ENCODE measurements at places on chromosomes 4 and X.

DNA sequence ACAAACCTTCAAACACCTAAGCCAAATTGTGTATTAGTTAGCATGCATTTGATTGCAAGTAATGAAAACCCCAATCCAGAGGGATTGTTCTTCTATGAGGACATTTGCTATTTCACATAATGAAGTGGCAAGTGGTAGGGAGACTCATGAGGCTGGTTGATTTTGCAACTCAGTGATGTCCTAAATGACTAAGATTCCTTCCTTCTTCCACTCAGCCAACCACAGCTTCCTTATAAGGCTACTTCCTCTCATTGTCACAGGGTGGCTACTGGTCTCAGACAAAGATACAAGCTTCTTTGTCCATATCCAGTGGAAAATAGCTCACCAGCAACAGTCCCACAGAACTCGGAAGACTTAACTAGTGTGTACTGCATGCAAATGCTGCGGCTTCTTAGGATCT lies 5.3 kb upstream of the OTC start:
- no peak for DNase-seq

DNA sequence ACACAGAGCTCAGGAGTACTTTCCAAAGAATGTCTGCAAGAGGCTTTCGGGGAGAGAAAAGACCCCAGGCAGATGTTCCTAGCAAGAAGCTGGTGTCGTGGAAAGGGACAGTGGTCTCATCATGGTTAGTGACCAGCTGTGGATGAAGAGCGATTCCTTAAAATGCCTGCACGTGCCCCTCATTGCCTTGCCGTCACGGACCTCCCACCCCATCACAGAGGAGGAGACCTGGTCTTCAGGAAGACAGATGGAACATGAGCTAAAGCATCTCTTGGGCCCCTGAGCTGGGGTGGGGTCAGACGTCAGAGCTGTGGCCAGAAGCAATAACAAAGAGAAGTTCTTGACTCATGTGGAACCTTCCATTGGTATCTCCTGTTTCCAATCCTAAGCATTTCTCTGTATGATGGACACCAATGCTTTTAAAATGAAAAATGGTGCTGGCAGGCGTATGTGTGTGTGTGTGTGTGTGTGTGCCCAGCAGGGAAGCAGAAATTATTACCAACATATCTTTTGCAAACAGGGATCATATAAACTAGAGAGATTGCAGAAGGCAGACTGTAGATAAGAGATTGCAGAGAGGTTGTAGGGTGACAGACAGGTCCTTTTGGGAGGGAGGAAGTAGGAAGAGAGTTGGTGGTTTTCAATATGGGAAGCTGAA lies 25.2 kb upstream of the ASMTL start:
- DNase-seq = no peak

DNA sequence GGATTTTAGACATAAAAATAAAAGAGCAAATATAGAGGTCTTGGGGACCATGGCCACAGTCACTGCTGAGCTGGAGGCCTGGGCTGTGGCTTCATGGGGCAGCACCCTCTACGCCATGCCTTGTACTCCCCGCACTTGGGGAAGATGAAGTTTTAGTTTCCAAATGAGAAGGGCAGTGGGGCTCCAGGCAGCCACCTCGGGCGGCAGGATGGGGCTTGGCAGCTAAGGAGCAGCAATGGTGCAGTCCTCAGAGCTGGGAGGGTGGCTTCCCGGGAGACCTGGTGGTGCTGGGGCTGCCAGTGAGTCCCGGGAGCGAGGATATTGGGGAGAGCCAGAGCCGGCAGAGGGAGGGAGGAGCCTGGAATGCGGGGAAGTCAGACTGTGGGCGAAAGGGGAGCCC lies 2.4 kb downstream of the CXCR3 start:
- no peak for DNase-seq

GRCh38 chr4:2781911-2782310 lies 11.0 kb upstream of the SH3BP2 start:
- DNase-seq = no peak

GRCh38 chr4:37780444-37781130 lies 45.9 kb upstream of the PGM2 start:
- DNase-seq = peak; percentile 17

Measured in NAMALWA (cell line).